Activated gamma-delta T cell treated with Interleukin-2 at 50 U/mL for 16 hours (primary cell): ENCODE measurements at places on chromosomes 2 and 18.
A peak's percentile ranks its signal among the peaks of the same experiment; 100 is the strongest.

DNA sequence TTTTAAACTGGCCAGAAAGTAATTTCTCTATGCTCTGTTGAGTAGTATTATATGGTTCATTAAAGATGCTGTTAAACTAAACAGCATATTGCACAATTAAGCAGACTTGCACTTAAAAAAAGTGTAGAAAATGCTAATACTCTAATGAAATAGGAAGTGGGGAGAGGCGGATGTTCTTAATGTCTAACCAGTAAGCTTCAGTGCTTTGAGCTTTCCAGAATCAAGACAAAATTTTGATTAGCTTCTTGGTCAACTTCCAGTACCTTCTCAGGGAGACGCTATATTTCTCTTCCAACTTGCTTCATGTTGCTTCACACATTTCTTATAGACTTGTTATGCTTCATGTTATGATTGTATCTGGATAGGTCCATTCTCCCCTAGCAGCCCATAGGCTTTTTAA, 89.1 kb downstream of the MAP2 start:
- no peak for DNase-seq

DNA sequence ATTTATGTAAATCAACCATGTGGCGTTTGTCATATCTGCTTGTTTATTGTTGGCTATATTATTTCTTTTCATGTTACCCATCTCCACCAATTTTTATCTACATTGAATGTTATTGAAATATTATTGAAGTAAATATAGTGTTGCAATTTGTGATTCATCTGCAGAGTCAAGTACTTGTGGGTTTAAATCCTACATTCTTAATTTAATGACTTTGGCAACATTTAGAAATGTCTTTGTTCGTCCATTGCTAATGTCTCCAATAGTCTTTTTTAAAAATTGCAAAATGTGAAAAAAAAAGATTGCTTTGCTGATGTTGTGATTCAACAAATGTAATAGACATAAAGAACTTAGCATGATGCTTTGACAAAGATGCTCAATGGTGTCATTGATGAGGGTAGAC, 1572.8 kb upstream of the PIK3C3 start:
- no peak for DNase-seq

DNA sequence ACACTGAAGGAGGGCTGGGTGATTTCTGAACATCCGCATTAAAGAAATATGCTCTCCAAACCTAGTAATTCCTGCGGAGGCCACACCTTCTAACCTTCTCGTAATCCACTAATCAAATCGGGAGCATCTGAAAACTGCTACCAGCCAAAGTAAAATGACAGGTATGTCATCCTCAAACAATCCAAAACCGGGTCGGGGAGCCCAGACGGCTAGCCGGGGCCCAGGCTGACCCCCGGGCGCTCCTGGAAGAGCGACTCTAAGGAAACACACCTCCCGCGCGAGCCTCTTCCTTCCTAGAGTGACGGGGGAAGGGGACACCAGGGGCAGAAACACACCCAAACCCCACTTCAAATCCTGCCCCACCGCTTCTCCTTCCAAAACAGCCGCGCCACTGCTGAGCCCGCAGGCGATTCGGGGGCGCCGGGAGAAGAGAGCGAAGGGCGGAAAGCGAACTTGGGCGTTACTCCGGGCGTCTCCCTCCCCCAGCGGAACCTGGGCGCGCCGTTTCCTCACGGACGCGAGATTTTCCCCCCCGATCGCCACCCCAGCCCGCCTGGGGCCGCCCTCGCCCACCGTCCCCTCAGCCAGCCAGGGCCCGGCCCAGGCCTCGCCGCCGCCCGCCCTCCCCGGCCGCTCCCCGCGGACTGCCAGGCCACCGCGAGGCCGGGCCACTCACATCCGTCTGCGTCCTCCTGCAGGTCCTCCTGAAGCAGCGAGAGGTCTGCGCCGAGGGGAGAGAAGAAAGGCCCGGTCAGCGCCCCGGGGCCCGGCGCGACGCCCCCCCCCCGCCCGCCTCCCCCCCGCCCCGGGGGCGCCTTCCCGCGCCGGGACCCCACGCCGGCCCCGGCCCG, 584 bp downstream of the PPP4R1 start:
- DNase-seq: peak; percentile 38

DNA sequence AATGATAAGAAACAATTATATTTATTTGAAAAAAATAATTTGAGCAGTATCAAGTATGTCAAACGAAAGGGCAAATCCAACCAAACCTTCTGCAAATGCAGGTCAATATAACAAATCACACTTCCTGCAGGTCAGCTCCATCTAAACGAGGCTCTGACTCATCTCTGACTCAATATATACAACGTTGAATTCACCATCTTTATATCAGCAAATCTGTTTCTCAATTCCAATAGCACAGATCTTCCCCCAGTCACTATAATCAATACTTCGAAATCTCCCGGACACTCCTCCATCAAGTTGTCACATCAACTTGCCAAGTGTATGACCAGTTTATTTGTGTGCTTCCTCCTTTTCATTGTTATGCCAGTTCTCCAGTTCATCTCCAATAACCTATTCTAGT, 388.9 kb downstream of the ZEB2 start:
- DNase-seq: no peak

DNA sequence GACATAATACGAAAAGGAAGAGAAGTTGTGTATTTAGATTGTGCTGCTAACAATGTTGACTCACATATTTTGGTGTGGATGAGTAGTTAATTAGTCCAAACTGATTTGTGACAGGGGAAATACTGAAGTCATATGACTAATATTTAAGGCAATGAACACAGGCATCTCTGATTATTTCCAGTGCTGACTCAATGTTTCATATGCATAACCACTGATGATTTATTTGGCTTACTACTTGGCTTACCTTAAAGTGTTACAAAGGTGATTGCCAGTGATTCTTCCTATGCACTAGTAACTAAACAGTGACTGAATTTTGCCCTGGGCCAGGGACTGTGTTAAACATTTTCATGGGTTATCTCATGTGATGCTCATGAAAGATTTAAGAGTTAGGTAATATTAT, 722.6 kb downstream of the METTL4 start:
- no peak for DNase-seq

GRCh38 chr2:8576525-8577167, 105.2 kb upstream of the ID2 start:
- peak; percentile 31 for DNase-seq

GRCh38 chr2:64992218-64992617, 3.0 kb downstream of the SLC1A4 start:
- no peak for DNase-seq

- no peak for DNase-seq
Measured at GRCh38 chr2:44367591-44367990, 5.8 kb downstream of the CAMKMT start.

DNA sequence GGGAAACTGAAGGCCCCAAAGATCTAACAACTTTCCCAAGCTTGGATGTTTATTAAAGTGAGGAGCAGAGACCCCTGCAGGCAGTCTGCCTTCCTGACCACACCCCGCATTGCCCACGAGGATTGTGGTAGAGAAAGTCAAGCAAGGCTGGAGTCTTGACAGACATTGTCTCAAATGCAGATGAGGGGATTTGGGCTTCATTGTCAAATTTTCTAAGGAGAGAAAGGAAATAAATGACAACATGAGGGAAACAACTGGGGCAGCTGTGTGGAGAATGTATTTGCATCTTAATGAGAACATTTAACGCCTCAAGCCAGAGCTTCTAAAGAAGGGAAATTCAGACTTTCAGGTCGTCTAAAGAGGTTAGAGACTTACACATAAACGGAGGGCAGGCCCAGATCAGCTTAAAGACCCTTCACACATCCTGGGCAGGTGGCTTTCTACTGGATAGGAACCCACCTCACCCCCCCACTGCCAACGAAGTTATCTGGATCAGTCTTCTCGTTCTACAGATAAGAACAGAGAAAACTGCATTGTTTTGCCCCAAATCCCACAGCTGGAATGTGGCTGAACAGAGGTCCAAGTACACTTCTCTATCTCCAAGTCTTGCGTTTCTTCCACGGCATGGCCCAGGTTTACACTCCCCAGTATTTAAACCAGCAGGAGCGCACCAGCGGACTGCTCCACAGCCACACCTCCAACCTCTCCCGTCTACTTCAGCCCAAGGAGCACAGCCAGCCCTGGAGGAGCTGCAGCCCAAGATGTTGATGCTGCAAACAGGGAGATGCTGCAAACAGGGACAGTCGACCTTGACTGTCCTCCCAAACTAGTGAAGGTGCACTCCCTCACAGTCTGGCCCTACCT, 16.2 kb upstream of the SCG2 start:
- DNase-seq: no peak

DNA sequence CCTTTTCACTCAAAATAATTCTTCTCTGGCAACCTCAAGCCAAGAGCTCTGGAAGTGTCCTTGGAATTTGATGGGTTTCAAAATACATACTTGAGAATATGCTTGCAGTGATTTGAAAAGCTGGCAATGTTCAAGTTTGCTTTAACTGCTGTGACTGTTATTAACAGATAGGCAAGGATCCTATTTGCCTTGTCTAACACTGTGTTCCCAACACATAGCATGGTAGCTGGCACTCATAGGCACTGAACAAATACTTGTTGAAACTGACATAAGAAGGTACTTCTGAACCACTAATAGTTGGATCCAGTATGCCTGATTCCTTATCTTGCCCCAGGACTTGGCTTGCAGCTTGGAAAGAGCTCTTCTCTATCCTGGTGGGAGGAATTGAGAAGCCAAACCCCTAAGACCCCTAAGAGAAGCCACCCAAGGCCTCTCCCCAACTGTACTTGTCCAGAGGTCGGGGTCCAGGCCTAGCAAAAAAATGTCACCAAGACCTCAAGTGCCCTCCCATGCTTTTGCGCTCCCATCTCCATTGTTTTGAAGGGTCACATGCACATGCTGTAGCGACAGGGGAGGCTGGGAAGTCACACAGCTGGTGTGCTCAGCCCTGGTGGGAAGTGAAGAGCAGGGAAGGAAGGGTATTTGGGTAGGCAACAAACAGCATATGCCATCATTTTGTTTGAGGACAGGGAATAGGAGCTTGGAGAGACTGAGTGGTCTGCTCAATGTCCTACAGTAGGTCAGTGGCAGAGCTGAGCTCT, 118.4 kb upstream of the HAAO start:
- DNase-seq: no peak

DNA sequence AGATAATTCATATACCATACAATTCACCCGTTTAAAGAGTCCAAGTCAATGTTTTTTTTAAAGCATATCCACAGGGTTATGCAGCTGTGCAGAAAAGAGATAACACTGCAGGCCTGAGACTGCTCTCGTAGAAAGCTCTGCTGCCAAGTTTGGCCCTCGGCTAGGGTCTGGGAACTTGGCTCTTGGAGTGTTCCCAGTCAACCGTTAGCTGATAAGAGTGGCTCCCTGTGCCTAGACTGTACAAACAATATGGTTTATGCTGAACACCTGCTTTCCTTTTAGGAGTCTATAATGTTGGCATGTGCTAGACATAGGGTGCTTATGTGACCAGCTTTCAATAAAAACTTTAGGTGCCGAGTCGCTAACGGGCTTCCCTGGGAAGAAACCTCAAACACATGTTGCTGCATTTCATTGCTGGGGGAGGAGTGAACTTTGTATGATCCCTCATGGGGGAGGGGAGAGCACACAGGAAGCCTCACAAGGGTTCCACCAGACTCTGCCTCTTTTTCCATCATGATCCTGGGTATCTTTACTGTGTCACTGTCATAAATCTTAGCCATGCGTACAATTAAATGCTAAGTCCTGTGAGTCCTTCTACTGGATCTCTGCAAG, 34.7 kb downstream of the RFX8 start:
- no peak for DNase-seq

- no peak for DNase-seq
Measured at GRCh38 chr2:23411752-23412431, 26.9 kb downstream of the KLHL29 start.

DNA sequence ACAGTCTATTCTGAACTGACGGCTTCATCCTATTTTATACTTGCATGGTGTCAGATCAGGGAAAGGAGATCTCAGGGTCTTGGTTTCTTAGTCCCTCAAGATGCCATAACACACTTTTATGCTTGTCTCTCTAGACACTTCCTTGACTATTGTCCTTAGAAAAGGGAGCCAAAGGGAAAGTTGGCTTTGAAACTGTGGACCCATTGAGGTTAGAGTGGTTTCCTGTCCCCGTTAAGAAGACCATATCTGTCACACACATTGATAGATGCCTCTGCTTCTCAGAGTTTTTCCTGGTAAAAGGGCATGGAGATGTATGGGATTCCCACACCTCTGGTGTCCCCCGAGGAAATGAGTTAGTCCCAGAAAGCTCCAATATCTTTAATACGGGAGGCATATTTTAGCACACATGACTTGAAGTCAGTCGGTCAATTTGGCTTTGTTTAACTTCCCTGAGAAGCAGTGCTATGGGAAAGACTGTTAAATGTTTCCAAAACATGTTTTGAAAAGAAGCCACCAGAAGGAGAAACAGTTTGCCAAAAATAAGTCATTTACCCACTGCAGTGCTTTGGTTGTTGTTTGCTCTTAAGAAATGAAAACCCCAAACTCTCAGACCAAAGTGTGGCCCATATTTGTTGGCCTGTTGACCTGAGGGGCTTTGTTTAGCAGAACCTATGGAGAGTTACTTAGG, 133.4 kb upstream of the CXCR4 start:
- DNase-seq: no peak

DNA sequence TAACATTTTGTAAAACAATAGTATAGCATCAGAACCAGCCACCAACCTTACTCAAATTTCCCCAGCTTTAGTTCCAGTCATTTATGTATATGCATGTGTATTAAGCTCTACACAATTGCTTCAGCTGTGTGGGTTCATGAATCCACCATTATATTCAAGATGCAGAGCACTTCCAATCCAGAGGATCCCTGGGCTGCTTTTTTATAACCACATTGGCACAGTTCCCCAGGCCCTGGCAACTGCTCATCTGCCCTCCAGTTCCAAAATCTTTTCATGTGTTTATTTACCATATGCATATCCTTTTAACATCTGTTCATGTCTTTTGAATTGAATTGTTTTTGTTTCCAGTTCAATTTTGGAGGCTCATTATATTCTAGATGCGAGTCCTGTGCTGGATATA, 482.9 kb upstream of the HS6ST1 start:
- DNase-seq: no peak

- DNase-seq: no peak
Measured at GRCh38 chr18:21745231-21745630, 4.6 kb downstream of the MIB1 start.

- no peak for DNase-seq
Measured at GRCh38 chr18:54975598-54975997, 16.3 kb upstream of the CCDC68 start.

DNA sequence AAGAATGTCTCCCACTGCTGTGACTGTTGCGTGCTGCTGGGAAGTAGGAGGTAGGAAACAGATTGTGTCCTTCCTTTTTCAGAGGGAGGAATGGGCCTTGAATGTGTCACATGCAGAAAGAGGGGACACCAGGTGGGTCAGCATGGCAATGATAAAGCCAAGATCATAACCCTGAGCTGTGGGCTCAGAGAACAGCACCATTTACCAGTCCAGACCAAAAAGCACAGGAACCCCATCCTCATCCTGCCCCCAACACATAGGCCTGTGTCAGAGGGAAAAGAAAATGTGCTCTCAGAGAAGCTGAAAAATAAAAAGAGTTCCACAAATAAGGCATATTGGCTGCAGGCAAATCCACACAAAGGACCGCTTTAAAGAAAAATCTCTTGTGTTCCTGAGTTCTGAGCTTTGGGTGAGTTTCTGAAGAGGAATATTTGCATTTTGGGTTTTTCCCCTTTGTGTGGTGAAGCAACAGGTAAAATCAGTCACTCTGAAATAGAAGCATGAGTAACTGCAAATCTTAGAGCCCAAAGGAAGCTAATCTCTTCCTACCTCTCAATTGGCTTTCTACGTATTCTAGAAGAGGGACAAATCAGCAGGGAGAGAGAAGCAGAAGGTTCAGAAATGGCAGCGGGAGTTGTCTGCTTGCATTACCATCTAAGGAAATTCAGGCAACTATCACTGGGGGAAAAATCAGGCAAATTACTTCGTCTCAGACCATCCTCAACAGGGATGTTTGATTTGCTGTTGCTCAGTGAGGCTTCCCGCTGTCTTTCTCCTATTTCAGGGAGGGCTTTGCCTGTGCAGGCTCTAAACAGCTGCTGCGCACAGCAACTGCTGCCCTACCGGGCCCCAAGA, 106.8 kb downstream of the BCL11A start:
- no peak for DNase-seq
